ENCODE measurements at places on chromosomes 13 and 19.

DNA sequence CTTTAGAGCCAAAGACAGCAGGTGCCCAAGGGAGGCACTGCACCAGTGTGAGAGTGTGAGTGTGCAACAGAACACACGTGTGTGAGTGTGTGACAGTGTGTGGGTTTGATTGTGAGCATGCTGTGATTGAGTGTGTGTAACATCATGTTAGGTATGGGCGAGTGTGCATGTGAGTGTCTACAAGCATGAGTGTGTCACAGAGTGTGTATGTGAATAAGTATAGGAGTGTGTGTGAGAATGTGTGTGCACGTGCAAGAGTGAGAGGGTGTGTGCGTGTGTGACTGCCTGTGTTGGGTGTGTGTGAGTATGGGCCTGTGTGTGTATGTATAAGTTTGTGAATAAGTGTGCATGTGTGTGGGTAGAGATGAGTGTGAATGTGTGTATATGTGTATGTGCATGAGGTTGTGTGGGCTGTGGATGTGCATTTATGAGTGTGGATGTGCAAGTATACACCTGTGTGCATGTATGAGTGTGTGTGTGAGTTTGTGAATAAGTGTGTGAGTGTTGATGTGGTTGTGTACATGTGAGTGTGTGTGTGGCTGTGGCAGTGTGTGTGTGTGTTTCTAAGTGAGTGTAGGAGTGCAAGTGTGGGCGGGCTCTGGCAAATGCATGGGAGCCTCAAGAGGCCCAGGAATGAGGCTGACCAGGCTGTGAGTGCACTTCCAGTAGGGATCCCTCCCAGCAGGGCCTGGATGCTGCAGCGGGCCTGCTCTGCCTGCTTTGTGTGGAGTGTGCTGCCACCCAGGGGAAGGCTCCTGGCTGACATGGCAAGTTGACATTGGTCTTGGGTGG lies 198.4 kb downstream of the COL4A1 start:
- peak; percentile 93 for DNase-seq

DNA sequence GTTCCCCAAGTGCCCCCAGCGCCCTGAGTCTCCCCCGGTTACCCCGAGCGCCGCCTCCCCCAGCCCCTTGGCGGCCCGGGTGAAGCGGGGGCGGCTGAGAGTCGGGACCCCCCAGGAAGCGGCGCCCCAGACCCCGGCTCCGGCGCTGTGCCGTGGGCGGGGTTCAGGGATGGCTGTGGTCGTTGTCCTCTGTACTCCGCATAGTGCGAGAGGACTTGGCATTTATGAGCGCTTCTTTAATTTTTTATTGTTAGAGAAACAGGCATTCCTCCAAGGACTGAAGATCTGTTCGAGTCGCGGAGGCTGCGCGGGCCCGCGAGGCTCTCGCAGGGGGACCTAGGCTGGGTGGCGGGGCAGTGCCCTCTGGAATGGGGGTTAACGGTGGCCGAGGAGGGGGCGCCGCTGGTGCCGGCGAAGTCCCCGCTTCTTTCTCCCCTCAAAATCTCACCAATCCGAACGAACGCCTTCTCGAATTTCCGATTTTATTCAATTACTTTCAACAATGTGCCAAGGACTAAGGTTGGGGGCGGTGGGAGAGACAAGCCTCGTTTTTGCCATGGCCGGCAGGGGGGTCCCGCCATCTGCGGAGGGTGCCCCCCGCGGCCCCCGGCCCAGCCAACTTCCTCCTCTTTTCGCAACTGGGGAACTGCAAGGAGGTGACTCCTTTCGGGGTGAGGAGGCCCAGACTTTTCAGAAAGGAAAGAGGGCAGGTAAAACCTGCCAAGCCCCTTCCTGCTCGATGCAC lies 596 bp upstream of the GJB2 start:
- no peak for DNase-seq

- DNase-seq: no peak
These were observed 1.4 kb downstream of the MAP2K2 start for GRCh38 chr19:4122480-4122879.

- DNase-seq: no peak
These were observed 1124.2 kb downstream of the SLITRK1 start for GRCh38 chr13:82758044-82758443.

GRCh38 chr19:31064491-31064890 lies 284.7 kb downstream of the TSHZ3 start:
- DNase-seq: no peak

DNA sequence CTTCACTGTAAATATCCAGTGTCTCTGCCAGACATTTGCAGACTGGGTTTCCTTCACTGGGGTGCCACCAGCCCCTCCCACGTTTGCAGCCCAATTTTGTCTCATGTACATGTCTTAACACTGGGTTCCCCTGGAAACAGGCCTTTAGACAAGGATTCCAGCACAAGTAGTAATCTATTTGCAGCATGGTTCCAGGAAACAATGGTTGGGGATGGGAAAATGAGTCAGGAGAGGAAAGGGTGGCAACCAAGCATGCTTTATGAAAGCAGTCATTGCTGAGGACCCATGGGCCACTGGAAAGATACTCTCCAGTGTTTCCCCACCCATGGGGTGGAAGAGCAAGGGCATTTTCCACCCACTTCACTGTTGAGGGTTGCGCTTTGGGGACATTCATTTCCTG lies 53.6 kb upstream of the FARP1 start:
- DNase-seq: no peak

DNA sequence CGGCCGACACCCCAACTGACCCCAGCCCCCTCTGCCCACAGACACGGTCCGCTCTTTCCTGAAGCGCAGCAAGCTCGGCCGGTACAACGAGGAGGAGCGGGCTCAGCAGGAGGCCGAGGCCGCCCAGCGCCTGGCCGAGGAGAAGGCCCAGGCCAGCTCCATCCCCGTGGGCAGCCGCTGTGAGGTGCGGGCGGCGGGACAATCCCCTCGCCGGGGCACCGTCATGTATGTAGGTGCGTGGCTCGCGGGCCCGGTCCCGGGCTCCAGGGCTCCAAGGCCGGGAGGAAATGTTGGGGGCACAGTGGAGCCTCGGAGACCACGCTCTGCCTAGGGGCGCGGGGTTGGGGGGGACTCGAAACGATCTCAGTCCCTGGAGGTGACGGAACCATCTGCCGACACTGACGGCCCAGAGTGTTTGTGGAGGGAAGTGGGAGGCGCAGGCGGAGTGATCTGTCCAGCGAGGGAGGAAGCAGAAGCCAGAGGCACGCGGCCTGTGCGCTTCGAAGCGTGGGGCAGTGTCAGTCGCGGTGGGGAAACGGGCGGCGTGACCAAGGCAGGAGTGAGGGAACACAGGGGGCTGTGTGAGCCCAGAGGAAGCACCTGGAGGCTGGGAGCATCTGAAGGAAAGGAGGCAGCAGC lies 6.3 kb downstream of the TBCB start:
- DNase-seq: no peak

- DNase-seq: no peak
These were observed 568 bp downstream of the POLR2I start for GRCh38 chr19:36113894-36114720.

- DNase-seq: no peak
These were observed 241.8 kb downstream of the PCCA start for GRCh38 chr13:100330662-100331061.

- DNase-seq: no peak
These were observed 123.5 kb downstream of the DNAJC3 start for GRCh38 chr13:95800436-95800835.

- DNase-seq: no peak
These were observed 3.4 kb downstream of the TMEM145 start for GRCh38 chr19:42316223-42317211.

GRCh38 chr19:5931251-5931650 lies 17.2 kb downstream of the CAPS start:
- no peak for DNase-seq

GRCh38 chr19:58054901-58055874 lies 3.9 kb upstream of the ZNF135 start:
- peak; percentile 4 for DNase-seq

- no peak for DNase-seq
These were observed 54.5 kb downstream of the USP12 start for GRCh38 chr13:27117158-27117557.

GRCh38 chr13:56893843-56894242 lies 246.9 kb upstream of the PRR20A start:
- no peak for DNase-seq

DNA sequence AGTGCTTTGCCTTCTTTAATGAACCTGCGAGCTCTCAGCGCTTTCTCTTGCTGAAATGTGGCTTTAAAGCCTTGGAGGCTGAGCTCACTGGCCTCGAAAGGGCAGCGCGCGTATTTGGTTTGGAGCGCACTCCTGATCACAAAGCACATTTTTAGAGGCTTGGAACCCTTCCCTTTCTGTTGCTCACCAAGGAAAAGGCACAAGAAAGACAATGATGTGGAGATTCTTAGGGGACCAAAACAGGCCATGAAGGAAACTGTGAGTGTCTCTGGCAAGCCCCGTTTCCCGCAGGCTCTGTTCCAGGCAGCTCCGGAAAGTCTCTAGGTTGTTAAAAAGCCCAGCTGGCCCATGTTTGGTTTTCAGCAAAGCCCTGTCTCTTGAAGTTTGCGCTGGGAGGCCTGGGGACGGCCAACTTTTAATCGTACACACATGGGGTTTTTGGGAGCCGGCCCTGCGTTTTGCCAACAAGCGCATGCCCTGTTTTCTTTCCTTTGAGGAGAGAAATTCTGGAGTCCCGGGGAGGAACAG lies 9.4 kb upstream of the SPC24 start:
- DNase-seq: no peak

DNA sequence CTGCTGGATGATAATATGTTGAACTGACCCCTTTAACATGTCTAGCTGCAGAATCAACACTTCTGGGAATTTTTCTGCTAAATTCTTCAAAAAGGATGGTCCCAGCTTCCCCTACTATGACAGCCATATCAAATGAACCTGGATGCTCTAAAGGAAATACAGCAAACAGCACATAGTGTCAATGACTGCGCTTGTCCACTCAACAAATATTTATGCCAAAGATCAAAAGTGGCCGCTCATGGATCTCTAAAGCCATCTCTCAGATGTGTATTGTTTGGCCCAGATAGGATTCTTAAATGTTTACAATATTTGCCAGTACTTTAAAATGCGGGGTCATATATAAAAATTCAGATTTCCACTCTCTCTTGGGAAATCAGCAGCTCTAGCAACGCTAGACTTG lies 3.3 kb downstream of the TBC1D4 start:
- DNase-seq: no peak

DNA sequence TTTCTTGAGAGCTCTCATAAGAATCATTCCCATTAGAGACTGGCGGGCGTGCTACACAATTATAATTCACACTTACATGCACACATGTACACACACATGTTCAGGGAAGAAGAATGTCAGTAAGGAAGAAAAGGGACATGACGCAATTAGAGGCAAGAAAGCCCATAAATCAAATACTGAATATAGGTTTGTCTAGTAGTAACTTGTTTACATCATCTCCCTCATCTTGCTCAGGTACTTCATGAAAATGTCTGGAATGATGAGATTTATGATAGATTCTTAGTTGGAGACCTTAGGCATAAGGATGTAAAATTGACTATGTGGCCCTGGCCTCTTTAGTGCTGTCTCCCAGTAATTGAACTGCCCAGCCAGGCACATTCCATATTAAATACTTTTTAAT lies 628.0 kb upstream of the PCDH20 start:
- no peak for DNase-seq

DNA sequence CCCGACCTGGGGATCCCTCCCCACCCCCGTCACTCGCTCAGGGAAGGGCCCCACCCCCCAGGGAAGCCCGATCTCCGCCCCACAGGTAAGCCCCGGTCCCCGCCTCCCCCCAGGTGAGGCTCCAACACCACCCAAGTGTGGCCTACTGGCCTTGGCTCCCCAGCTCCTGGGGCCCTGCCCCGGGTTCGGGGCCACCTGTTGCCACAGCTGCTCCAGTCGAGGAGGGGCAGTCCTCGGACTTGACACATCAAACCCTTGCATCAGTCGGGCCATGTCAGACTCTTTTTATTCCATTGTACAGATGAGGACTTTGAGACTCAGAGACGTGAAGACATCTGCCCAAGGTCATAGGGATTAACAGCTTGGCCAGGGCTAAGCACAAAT lies 512 bp downstream of the CC2D1A start:
- DNase-seq: no peak

GRCh38 chr19:48715681-48716171 lies 3.8 kb downstream of the MAMSTR start:
- no peak for DNase-seq

GRCh38 chr13:85545771-85546170 lies 253.4 kb downstream of the SLITRK6 start:
- no peak for DNase-seq

GRCh38 chr13:109924376-109924775 lies 138.0 kb upstream of the IRS2 start:
- no peak for DNase-seq

GRCh38 chr13:76723551-76724232 lies 162.5 kb downstream of the KCTD12 start:
- DNase-seq: no peak

DNA sequence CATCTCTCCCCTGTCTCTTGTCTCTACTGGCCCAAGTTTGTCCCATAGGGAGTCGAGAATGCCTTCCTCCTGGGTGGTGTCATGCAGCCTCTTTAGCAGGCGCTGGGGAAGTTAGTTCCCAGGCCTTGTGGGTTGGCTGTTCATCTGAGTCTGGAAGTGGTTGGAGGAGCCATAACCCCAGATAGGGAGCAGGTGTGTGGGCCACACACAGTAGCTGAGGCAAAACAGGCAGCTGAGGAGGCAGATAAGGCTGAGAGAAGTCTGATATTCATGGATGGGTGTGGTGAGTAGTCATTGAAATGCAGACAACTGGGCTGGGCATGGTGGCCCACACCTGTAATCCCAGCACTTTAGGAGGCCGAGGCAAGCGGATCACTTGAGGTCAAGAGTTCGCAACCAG lies 40.9 kb upstream of the KPNA3 start:
- no peak for DNase-seq

DNA sequence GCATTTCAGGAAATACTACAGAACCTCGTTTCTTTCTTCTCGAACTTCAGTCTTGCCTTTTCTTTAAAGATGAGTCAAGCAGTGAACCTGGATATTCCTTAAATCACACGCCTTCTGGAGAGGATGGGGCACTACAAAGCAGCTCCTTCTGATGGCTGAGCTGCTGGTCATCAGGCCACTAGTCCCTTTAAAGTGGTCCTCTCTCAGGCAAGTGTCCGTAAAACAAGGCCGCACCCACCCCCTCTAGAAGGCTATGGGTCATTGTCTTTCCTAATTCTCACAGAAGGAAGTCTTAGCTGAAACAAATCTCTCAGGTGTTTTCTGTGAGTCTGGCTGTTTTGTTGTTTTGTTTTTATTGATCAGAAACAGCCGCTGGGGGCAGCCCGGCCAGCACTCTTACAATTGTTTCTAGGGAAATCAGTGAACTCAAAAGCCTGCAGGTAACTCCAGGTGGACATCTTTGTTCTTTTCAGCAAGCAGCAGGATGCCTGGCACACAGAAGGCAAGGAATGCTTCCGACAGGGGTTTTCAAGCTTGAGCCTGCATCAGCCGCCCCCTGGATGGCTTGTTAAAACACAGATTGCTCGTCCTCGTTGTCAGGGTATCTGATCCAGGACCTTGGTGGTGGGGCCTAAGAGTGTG lies 45.4 kb downstream of the MBNL2 start:
- DNase-seq: no peak

GRCh38 chr19:29837448-29837981 lies 25.7 kb downstream of the CCNE1 start:
- DNase-seq: no peak

- peak; percentile 71 for DNase-seq
These were observed 41.0 kb upstream of the SOX21 start for GRCh38 chr13:94753327-94753726.

GRCh38 chr13:109636736-109637135 lies 149.6 kb downstream of the IRS2 start:
- DNase-seq: no peak
